Ammon's horn (tissue), 1 donor: ENCODE measurements at places on chromosomes 4 and X.

- no peak for DNase-seq
These were observed 1674.3 kb upstream of the AGA start for GRCh38 chr4:179116581-179116980.

DNA sequence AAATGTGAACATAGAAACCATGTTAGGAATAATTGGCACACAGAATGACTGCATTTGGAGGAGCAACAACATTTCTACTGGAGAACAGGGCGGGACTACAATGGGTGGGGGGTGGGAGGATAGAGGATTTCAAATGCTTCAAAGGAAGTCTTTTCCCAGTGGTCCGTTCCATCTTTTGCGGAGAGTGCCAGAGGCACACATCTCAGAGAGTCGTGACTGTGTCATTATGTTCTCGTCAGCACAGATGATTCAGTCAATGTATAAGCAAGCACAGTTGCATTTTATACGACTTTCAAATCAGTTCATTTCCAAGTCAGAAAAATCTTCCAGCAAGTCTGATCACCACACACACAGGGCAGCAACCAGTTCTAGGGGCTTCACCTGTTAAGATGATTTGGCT lies 22.7 kb upstream of the GPR50 start:
- DNase-seq = peak; percentile 1

DNA sequence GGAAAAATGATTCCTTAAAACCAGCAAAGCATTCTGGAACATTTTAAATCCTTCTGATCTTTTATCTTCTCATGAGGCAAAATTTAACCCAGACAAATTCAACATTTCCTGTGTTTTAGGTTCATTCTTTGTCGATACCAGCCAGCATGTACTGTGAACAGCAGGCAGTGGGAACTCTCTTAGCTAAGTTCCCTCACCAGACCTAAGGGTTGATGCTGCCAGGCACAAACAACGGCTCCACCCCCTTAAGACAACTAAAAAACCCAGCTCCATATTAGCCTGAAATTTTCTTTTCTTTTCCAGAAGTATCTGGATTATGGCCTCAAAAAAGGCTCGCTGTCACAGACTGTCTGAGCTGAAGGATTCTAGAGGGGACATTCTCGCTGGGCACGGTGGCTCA lies 2.4 kb upstream of the RBM47 start:
- DNase-seq = no peak

GRCh38 chrX:15567886-15568616 lies 32.7 kb downstream of the ACE2 start:
- DNase-seq = peak; percentile 5

DNA sequence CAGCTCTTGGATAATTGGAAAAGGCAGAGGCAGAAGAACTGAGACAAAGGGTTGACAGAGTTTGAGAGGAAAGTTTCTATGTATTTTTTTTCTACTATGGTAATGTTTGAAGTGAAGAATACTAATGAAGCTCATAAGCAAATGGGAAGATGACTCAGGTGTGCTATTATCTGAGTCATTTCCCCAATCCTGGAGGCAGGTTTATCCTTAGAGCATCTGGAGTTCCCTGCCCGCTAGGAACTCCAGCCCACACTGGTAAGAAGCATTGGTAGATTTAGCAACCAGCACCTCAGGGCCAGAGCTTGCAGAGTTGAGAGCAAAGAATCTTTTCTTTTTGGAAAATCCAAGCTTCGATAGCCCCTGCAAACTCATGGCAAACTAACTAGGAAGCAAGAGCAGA lies 55.2 kb downstream of the DOCK11 start:
- no peak for DNase-seq

DNA sequence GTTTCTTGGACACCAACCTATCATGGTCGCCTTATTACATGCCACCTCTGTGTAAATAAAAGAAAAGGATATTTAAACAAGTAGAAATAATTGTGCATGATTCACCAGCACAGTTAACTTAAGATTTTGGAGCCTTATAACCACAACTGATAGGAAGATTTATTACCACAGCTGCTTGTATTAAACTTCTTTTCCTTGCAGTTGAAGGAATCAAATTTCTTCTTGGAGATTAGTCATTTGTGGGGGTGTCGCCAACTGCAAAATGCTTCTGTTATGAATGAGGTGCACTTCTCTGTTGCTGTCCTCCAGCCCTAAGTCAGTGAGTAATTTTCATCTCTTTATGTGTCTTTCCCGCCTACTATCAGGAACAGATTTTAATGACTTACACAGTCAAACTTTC lies 73.3 kb downstream of the OR13H1 start:
- no peak for DNase-seq
